Esophagus squamous epithelium (tissue), 5 donors: ENCODE measurements at places on chromosomes 6 and 20.

GRCh38 chr6:29447670-29448069 is 8.6 kb downstream of the OR10C1 start:
- no peak for DNase-seq

GRCh38 chr6:16789329-16790038 is 28.2 kb upstream of the ATXN1 start:
- DNase-seq = no peak

DNA sequence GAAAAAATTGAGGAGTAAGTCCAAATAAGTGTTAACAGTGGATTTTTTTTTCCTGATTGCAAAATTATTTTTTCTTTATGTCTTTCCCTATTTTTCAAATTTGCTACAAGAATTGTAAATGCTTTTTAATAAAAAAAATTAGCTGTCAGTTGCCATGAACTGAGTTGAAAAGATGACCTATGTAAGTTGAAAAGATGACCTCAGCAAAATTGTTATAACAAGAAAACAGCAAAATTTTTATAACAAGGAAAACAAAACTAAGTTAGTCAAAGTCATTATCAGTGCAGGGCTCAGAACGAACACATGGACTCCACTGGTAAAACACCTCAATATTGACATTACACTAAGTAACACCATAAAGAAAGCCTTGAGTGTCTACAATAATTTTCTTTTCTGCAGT is 207.0 kb upstream of the HDDC2 start:
- no peak for DNase-seq

DNA sequence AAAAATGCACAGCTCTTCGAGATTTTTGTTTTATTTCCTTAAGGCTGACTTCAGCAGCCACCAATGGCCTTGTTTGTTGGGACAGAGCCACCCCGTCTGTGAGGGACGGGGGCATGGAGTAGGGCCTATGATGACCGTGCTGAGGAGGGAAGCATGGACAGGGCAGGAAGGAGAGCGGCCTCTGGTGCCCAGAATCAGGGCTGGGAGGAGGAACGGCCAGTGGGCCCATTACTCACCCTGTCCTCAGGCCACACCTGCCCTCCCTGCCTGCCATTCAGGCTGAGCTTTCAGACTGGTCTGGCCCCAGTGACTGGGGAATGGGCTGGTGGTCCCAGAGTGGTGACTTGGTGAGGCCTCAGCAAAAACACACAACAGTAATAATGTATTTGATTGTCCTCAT is 104.4 kb downstream of the SMOC2 start:
- DNase-seq = no peak

DNA sequence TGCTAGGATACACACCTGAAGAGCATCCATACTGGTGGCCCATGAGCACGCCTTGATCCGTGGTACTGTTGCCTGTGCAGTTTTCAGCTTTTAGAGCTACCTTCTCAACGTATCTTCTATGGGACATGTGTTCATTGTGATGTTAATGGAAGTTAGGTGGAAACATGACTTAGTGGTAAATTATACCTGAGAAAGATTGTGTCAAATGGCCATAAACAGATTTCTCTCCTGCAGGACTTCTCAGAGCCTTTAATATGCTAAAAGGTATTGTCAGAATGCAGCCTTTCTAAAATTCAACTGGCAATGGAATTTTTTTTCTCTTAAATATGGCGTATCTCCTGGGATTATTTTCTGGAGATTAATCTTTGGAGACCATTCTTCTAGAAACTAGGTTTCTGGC is 148.5 kb downstream of the CDC5L start:
- DNase-seq = no peak

DNA sequence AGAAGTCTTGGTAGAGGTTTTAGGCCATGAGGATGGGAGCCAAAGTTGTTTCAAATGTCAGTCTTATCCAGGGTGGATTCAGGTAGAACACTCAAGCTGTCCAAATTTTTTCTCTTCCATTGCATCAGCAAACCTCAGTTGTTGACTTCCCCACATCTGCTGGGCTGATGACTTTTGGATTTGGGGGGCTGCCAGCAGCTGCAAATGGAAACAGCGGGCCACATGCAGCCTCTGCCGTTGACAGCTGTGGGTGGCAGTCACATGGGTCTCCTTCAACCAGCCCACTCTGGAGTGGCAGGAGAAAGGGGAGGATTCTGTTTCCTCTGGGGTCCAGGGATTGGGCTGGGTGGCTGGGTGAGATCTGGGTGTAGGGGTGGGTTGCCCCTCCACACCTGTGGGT is 5.8 kb upstream of the MLN start:
- no peak for DNase-seq
